ENCODE measurements at places on chromosomes 6 and 20. TPM values are rescaled to one million over a fixed set of nuclear protein-coding genes. Genes with fewer than 3 reads are reported as not detected.

Gene PLG
- 10.6 TPM for polyA plus RNA-seq

Gene WFDC12
- polyA plus RNA-seq = not detected

Gene RSPO4
- 1.8 TPM for polyA plus RNA-seq

Gene SOX18
- polyA plus RNA-seq = 5.7 TPM

Gene SNAI1
- 7.9 TPM for polyA plus RNA-seq

Gene CTCFL
- 1.5 TPM for polyA plus RNA-seq

- DNase-seq = no peak
These were observed 7.6 kb upstream of the LKAAEAR1 start for GRCh38 chr20:64091770-64092169.

GRCh38 chr6:86937219-86938079, at the start of gene HTR1E:
Gene HTR1E (plus strand): TSS chr6:86937528. CDS start chr6:87015335, 77,807 bp downstream.
- peak; percentile 43 for DNase-seq

DNA sequence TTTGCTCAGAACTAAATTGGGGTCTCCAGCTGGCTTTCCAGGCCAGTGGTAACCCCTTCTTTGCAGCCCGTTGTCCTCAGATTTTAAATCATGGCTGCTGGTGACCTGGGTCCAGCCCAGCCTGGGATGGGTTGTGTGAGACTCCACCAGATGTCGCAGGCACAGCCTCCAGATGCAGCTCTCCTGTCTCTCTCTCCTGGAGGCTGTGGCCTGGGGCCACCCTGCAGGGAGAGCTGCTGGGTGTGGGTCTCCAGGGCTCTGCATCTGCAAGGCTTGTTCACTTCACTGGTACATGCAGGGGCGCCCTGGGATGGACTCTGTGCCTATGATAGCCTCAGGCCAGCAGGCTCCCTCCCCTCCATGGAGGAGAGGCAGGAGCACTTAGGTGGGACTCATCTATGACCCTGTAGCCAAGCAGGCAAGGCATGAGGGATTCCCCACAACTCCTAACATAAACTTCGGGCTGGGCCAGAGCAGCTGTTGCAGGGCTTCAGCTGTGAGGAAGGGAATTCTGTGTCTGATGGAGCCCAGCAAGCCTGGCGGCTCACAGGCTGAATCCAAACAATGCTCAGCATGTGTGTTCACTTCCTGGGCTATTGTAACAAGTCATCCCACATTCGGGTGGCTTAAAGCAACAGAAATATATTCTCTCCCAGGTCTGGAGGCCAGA, 94.7 kb upstream of the NXT1 start:
- DNase-seq = no peak

GRCh38 chr6:162123797-162124196, 603.8 kb downstream of the PRKN start:
- no peak for DNase-seq

- DNase-seq = no peak
These were observed 5.4 kb downstream of the SLC17A3 start for GRCh38 chr6:25868436-25869183.

- DNase-seq = no peak
These were observed 43.8 kb upstream of the HIVEP1 start for GRCh38 chr6:11968241-11968806.

DNA sequence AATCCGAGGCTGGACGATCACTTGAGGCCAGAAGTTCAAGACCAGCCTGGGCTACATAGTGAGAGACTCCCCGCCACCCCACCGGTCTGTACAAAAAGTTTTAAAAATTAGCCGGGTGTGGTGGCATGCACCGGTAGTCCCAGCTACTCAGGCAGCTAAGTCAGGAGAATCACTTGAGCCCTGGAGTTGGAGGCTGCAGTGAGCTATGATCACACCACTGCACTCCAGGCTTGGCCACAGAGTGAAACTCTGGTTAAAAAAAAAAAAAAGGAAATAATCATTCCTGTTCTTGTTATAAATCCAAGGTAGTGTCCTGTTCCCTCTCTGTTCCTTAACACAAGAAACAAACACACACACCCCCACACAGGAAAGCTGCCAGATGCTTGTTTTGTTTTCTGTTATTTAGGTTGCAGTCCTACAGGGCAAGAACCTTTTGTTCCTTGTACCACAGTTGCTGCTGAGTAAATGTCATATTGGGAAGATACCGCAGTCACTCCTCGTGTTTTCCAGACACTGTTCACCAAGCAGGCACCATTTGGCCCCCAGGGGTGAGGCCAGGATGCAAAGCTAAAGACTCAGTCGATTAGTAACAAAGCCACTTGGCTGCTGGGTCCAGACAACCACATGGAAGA, 28.9 kb downstream of the ASIP start:
- no peak for DNase-seq

Measured in left renal pelvis (tissue), 4 donors.